RWPE2 (cell line): ENCODE measurements at places on chromosomes 4 and X.

DNA sequence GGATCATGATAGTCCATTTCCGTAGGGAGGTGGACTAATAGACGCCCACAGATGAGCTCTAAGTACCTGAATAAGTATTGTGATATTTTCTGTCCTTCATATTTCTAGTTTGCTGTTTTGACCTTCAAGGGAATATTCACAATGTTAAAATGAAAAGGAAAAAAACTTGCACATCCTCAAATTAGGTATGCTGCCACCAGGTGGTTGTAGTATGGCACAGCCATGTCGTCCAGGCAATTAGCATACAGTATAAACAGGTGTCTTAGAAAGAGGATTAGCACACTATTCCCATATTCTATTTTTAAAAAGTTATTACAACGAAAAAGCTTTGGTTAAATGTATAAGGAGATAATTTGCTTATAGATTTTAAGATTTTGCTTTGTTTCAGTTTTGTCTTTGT is 802.0 kb downstream of the RPA4 start:
- DNase-seq, result no peak

- DNase-seq, result no peak
Observed at GRCh38 chr4:138656990-138657389, 358.6 kb upstream of the NOCT start.

DNA sequence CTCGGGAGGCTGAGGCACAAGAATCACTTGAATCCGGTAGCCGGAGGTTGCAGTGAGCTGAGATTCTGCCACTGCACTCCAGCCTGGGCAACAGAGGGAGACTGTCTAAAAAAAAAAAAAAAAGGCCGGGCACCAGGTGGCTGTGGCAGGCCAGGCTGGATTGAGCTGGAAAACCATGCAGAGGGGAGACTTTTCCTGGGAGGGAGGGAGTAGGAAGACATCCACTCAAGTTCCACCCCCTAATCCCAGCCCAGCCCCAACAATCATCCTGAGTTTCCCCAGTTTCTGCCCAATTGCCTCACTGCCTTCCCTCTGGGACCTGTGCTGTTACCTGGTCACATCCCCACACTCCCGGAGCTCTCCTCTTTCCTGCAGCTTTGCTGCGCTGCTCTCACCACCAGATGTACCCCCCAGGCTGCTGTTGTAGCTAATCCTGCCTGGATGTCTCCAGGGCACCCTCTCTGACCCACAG is 9.0 kb upstream of the TSPYL2 start:
- no peak for DNase-seq

DNA sequence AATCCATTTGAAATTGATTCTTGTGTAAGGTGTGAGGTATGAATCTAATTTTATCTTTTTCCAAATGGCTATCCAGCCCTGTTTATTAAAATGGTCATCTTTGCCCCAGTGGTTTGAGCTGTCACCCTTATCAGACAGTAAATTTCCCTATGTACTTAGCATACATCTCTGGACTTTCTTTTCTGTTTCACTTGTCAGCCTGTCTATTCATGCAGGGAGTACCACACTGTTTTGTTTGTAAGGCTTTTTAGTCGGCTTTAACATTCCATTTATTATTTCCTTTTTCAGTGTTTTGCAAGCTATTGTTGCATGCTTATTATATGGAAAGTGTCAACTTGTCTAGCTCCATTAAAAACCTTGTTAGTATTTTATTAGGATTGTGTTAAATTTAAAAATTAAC is 155.8 kb downstream of the STAG2 start:
- no peak for DNase-seq

- no peak for DNase-seq
Observed at GRCh38 chr4:33658971-33659370, 2585.3 kb downstream of the ARAP2 start.
